ENCODE measurements at places on chromosomes 4 and X. TPM values are rescaled to one million over a fixed set of nuclear protein-coding genes. Genes with fewer than 3 reads are reported as not detected.

The FGFBP2 gene
- total RNA-seq, result 2.6 TPM

GRCh38 chr4:2931512-2932301 is 31.5 kb downstream of the NOP14 start:
- peak; percentile 25 for DNase-seq

The ADH1C gene
- 1.0 TPM for total RNA-seq

DNA sequence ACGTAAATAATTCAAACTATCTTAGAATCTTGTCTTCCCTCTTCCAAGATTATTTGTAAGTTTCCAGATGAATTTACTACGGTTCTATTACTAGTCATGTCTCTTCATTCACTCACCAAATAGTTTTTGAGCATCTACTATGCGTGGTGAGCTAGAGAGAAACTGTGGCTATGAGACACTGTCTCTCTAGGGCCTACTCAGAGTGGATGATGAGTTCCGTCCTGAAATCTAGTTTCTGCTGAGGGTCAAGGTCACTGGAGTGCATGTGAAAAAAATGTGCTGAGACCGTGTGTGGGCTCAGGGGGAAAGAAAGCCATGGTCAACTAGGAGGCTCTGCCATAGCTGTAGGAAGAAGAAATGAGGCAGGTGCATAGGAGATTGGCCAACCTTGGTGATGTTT is 320.2 kb upstream of the GATB start:
- DNase-seq, result no peak

GRCh38 chrX:117633277-117633676 is 483.3 kb downstream of the KLHL13 start:
- DNase-seq, result no peak
